ENCODE measurements at places on chromosomes 2 and 18.
A peak's percentile ranks its signal among the peaks of the same experiment; 100 is the strongest.

DNA sequence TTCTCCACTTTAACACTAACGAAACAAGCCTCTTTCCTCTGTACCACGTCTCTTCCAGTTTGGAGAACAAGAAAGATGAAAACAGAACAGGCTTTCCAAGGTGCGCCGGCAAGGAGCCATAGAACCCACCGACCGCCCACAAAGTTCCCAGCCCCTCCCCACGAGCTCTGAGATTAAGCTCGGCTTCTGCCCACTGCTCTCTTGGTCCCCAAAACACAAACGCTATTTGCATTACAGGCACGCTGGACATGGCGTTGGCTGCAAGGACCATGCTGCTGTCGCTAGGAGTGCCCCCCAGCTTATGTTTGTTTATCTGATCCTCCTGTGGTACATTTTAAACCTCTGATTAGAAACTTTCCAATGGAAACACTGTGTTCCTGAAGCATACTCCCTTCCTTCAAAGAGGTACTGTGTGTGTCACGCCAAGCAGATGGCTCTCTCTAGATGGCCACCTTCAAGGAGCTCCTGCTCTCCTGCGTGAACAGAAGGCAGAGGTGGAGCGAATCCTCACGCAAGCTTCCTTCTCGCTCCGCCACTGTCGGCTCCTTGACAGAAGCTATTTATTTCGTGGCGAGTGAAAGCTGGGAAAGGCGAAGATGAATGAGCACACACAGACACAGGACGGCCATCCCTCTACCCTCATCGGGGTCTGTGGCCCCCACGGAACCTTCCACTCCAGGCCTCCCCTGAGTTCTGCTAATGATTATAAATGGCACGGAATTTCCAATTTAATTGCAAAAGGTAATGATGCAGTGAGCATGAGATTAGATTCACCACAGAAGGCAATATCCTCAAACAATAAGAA is 166.2 kb downstream of the EIPR1 start:
- no peak for DNase-seq

GRCh38 chr18:21930177-21930576 is 189.6 kb downstream of the MIB1 start:
- DNase-seq, result no peak

- no peak for DNase-seq
Measured at GRCh38 chr18:3012136-3013023, 564 bp downstream of the LPIN2 start.

DNA sequence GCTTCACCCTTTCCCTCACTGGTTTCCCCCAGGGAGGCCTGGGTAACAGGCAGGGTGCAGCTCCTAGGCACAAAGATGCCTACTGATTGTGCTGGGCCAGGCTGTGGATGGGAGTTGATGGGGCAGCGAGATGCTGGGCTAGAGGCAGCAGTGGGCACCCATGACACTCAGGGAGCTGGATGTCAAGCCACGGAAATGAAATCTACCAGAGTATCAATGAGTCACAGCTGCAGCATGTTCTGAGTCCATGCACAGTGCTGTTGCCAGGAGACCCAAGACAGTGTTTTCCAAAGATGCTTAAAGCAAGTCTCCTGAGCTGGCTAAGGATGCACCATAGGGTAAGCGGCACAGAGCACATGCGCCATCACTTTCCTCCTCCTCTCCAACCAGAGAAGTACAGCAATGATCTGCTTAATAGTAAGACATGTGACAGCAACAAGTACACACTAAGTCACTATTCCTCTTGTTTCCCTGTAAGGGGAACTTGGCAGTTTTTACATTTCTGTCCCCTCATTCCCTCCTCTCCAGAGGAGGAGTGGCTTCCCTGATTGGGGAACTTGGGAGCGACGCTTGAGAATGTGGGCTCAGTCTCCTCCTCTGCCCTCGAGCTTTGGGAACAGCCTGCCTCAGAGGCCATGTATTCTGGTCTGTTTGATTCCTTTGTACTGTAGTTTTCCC is 57.2 kb downstream of the CDC42EP3 start:
- DNase-seq, result peak; percentile 32

- peak; percentile 53 for DNase-seq
Measured at GRCh38 chr2:37589298-37589697, 82.1 kb downstream of the CDC42EP3 start.

- no peak for DNase-seq
Measured at GRCh38 chr2:241096979-241097378, 5.1 kb downstream of the MTERF4 start.

DNA sequence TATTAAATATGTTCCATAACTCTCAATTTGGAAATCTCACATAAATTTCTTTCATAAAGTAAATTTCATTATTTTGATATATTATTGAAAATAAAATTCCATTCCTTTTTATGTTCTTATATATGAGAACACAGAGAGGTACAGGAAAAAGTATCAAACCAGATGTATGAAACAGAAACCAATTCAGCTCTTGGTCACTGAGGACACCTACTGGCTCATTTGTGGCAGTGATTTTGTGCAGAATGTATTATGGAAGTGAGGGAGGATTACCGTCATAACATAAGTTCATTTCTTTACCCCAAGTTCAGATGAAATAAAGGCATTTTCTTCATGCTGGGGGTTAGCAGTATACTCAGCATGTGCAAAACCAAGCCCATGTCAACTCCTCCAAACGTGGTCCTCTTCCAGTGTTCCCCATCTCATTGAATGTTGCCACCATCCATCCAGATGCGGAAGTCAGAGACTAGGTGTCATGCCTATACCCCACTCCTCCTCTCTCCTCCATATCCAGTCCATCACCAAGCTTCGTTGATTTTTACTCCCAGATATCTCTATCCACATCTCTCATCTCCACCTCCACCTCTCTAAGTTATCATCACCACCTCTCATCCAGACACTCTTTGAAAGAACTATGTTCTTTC is 41.7 kb upstream of the MALL start:
- DNase-seq, result peak; percentile 80

DNA sequence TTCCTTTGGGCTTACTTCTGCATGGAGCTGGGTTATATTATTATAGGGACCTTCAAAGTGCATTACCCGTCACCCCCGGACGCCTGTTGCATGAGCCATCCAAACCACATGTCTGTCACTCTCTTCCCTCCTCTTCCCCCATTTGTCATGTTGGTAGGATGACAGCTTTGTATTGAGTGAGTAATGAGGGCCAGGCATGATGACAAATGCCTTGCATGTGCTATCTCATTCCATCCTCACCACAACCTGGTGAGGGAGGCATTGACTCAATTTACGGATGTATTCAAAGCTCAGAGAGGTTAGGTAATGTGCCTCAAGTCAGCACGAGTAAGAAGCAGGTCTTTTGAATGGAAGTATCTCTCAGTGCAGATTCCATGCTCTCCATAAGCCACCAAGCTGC is 510.5 kb upstream of the TNP1 start:
- DNase-seq, result peak; percentile 75

DNA sequence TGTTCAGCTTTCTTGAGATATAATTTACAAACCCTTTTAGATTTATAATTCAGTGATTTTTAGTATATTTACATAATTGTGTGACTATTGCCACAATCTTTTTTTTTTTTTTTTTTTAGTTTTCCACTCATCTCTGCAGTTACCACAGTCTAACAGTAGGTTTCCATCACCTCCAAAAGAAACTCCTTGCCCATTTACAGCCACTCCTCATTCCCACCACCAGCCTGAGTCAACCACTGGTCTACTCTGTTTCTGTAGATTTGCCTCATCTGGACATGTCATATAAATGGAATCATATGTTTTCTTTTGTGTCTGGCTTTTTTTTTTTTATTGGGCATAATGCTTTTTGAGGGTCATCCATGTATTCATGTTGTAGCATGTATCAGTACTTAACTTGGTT is 16.1 kb downstream of the MTX2 start:
- DNase-seq, result no peak

Measured in MCF 10A (cell line).